ENCODE measurements at places on chromosomes 13 and 19.

DNA sequence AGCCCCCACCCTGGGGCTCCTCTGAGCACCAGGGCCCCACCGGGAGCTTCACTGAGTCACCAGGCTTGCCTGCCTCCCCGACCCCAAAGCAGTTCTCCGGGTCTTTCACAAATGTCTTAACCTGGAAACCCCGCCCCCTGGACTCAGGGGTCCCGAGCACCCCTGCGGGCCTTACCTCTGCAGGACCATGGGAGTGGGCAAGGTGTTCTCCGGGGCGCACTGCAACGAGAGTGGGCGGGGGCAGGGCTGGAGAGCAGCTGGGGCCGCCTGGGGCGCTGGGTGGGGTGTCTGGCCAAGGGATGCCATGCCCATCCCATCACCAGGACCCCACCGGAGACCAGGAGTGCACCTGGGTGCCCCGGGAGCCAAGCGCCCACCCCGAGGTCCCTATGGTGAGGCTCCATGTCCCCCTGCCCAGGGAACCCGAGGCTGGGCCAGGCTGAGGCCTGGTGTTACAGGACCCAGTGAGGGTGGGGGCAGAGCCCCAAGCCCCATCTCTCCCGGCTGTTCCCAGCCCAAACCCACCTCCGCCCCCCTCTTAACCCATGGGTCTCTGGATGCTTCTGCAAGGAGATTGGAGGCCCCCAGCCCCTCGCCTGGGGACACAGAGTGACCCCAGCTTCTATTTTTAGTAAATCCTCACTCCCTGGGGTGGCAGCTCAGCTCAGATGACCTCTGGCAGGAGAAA is 10.9 kb downstream of the MKNK2 start:
- DNase-seq = no peak

- no peak for DNase-seq
Observed at GRCh38 chr13:72205773-72206172, 338.8 kb upstream of the DACH1 start.

DNA sequence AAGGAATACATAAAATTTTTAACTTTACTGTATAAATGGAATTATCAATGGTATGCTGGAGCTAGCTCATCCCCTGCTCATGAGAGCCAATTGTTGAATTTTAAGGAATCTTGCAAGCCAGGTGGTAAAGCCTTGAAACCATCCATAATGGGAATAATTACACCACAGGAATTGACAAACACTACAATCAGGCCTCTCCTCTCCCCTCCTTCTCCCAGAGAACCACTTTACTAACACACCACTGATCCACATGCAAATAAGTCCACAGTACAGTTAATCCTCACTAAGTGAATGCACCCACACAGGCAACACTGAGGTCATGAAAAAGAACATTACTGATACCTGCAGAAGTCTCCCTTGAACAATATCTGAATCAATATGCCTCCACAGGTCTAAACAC is 140.5 kb downstream of the KLF12 start:
- DNase-seq = no peak

DNA sequence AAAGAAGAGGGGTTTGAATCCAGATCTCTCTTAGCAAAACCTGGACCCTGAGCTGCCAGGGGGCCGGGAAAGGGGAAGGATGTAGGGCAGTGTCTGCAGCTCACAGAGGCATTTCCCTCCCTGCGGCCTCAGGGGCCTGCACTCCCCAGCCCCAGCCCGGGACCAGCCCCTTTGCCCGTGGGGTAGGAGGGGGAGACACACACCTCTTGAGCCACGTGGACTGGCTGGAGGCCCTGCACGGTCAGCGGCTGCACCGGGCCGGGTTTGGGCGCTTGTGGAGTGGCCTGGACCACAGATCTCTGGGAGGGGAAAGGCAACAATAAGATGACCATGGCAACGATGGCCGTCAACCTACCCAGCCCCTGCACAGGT is 26.9 kb downstream of the RFX1 start:
- no peak for DNase-seq

GRCh38 chr19:1015782-1016646 is 4.9 kb downstream of the TMEM259 start:
- no peak for DNase-seq

GRCh38 chr19:49497047-49497788 is 984 bp downstream of the RPS11 start:
- DNase-seq = peak; percentile 76

DNA sequence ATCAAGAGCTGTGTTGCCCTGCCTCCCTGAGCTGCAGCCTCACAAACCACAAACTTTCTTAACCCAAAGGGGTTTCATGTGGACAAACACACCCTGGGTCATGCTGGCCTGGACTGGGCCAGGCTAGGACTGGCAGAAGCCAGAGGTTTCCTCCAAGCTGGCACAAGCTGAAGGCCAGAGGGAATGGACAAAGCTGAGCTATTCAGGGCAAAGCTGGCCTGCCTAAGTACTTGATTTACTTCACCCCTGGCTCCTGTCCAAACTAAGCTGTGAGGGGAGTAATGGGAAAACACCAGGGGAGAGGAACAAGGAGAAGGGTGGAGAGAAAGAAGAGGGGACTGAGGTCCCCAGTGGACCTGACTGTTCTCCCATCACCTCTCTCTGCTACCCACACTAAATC is 6.2 kb downstream of the CPAMD8 start:
- DNase-seq = no peak

DNA sequence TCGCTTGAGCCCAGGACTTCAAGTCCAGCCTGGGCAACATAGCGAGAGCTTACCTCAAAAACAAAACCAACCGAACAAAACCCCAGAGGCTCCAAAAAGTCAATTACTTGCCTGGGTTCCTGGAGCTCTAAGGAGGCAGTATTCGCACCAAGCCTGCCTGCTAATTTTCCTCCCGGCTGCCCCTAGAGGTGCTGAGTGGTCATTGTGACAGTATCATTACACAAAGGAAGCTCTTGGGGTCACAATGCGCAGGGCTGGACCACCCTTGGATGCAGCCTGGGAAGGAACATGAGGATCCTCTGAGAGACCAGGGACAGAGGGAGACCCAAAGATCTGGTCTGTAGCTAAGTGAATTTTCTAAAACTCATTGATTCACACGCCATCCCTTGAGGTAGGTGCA is 8.5 kb upstream of the PEX11G start:
- no peak for DNase-seq

- peak; percentile 40 for DNase-seq
Observed at GRCh38 chr13:100100115-100100879, 11.4 kb downstream of the PCCA start.

GRCh38 chr13:108574856-108575255 is 54.6 kb upstream of the MYO16 start:
- no peak for DNase-seq

- DNase-seq = no peak
Observed at GRCh38 chr13:105462098-105462497, 1073.4 kb downstream of the EFNB2 start.

DNA sequence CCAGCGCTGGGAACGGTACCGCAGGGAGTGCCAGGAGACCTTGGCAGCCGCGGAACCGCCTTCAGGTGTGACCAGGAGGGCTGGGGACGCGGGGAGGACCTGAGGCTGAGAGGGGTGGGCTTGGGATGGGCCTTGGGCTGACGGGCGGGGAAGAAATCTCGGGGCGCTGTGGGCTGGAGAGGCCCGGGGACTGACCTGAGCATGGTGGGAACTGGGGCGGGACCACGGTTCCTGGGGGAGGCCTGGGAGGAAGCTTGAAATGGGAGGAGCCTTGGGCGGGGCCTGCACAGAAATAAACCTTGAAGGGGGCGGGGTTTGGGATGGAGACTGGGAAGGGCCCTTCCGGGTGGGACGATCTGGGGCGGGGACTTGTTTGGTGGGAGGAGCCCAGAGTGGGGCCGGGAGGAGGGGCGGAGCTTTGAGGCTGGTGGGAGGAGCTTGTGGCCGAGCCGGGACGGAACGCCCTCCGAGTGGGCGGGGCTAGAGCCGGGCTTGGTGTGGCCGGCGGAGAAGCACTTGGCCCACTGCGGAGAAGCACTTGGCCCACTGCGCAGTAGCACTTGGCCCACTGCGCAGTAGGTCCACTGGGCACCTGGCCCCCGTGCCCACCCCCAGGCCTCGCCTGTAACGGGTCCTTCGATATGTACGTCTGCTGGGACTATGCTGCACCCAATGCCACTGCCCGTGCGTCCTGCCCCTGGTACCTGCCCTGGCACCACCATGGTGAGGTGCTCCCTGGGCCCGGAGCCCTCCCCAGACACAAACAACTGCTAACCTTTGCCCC is 2.8 kb downstream of the GIPR start:
- DNase-seq = peak; percentile 75

GRCh38 chr19:4278010-4278409 is 1.1 kb upstream of the SHD start:
- DNase-seq = no peak

- DNase-seq = no peak
Observed at GRCh38 chr13:114081761-114082681, 50.4 kb downstream of the RASA3 start.

- no peak for DNase-seq
Observed at GRCh38 chr19:56597696-56598095, 2.6 kb downstream of the ZNF71 start.

DNA sequence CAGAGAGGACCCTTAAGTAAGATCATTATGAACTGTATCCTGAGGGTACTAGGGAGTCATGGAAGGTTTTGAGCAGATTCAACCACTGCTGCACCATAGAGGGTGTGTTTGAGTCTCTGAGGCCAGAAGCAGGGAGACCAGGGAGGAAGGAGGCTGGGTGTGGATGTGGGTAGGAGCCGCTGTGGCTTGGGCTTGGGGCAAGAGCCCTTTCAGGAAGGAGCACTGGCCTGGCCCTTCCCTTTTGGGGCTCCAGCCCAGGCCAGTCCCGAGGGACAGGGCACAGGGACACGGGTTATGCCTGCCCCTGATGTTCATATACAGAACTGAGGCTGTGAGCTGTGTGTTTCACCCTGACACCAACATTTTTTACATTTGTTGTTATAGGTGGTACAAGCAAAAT is 7.2 kb downstream of the CIC start:
- DNase-seq = no peak

DNA sequence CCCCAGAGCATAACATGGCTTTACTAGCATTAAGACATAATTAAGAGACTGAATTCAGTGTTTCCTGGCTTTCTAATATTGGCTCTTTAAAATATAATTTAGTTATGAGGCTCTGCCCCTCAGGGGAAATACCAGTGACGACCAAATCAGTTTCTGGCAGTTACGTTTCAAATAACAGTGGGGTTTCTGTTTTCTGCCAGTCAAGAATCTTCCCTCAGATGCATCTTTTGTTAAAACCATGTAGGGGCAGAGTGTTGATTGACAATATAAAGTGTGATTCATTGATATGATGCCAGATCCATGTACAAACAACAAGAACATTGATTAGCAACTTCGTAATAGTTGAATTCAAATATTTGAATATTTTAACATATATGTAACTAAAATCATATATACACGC is 1169.7 kb downstream of the DIAPH3 start:
- DNase-seq = no peak

DNA sequence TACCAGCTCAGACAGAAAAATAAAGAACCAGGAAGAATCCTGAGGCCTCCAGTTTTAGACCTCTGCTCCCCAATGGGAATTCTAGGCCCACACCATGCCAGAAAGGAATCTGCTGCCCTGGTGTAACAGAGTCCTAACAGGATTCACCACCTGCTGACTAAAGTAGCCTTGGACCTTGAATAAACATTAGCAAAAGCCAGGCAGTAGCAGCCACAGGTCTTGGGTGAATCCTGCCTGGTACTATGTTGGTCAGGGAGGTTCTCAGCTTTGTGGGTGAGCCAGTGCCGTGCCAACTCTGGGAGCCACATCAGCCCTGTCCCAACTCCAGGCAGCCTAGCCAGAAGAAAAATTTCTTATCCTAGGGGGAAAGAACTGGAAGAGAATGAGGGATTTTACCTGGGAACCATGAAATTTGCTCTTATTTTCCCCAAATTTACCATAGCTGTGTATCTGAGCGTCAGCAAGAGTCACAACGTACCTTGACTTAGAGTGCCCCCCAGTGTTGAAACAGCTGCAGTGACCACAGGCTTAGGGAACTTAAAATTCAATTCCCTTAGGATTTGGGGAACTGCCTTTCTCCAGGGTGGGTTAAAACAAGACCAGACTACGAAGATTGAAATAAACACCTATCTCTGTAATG is 1895.6 kb upstream of the PRR20A start:
- DNase-seq = no peak

DNA sequence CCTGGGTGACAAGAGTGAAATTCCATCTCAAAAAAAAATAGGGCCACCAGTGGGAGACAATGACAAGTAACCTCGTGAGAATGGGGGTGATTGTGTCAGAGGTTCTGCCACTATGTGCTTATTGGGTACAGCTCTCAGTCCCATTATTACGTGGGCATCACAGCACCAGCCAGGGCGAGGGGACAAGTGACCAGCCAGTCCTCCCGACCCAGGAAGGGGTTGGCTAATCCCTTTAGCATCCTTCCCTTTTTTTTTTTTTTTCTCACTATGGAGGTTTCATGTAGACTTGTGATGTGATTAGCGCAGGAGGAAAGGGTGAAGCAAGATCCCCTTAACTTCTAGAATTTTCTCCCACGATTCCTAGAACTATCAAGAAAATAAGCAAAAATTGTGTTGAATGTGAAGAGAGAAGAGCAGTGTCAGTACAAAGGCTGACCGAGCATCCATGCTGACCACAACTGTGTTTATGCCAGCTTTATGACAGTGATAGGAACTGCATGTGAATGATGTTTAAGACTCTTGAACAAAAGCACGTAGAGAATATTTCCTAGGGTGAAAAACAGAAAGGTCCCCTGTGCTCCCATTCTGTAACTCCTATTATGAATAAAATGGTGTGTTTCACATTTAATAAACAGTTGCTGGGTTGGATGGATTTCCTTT is 50.0 kb downstream of the ALOX5AP start:
- DNase-seq = no peak

GRCh38 chr19:55088543-55089341 is 13.1 kb downstream of the EPS8L1 start:
- DNase-seq = peak; percentile 87

DNA sequence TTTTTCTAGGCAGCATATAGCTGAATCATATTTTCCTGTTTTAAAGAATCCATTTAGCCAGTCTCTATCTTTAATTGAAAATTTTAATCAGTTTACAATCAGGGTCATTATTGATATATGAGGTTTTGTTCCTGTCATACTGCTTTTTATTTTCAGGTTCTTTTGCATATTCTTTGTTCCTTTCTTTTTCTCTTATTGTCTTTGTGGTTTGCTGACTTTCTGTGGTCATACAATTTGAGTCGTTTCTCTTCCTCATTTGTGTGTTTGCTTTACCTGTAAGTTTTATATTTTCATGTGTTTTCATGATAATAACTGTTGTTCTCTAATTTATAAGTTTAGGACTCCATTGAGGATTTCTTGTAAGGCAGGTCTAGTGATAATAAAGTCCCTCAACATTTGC is 812.6 kb downstream of the DACH1 start:
- DNase-seq = no peak

- no peak for DNase-seq
Observed at GRCh38 chr13:105471673-105472072, 1063.8 kb downstream of the EFNB2 start.

- no peak for DNase-seq
Observed at GRCh38 chr13:76790980-76791819, 95.0 kb downstream of the KCTD12 start.

- DNase-seq = no peak
Observed at GRCh38 chr13:40158218-40158617, 502.8 kb downstream of the COG6 start.
